ENCODE measurements at places on chromosomes 16 and 17.
A peak's percentile ranks its signal among the peaks of the same experiment; 100 is the strongest.

DNA sequence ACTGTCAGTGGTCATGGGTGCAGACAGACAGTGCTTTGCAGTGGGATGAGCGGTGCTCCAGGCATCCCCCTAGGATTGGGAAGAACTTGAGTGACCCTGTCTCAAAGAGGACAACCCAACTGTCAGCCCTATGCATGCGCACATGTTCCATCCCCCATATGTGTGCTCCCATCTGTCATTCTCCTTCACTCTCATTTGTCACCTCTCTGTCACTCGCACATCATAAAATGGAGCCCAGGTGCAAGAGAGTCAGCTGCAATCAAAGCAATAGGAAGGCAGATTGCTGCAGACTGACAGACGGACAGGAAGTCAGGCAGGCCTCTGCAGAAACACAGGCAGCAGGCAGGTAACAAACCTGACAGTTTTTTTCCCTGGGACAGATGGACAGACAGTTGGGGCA lies 101.8 kb upstream of the CCL1 start:
- no peaks in the 10 kb centered on the region for H3K27me3 ChIP-seq
- no peak for DNase-seq
- no peak overlapping the region for H3K4me3 ChIP-seq
- H3K4me1 ChIP-seq, result no peaks in the 10 kb centered on the region

DNA sequence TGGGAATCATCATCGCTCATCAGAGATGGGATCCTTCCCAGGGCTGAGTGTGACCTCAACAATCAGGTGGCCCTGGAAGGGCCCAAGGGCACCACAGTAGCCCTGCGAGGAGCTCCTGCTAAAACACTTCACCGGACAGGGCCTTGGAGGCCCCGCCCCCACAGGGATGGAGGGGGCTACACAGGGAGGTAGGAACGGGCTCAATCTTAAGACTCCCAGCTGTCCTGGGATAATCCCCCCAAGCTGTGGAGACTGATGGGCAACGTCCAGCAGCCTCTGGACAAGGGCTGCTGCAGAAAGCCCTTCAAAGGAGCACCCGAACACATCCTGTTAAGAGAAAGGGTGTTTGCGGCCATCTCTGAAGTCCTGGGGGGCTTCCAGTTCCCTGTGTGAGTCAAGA lies 60.4 kb downstream of the ZNF423 start:
- 0 out of 2 replicates have a peak overlapping the region, but pooled peaks have one; percentile 45 for H3K27ac ChIP-seq
- no peak for DNase-seq
- peaks cover 14% of the 10 kb centered on the region for H3K4me1 ChIP-seq
- no peaks in the 10 kb centered on the region for H3K36me3 ChIP-seq
- H3K4me3 ChIP-seq, result no peak overlapping the region

DNA sequence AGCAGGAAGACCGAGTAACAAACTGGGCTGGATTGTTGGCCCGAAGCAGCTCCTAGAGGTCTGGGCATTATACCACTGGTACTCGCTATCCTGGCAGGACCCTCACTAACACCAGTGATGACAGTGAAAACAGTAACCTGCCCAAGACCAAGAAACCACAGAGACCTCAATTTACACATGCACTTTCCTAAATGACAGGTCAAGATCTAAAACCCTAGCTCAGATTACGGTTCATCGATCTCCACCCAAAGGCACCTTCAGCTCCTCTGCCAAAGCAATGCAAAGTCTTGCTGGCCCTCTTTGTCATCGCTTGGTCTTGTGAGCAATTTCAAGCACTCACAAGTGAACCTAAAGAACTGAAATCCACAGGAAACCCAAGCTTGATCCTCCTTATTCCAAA lies 1.5 kb downstream of the PIP4K2B start:
- peak overlapping the region; percentile 96 for H3K4me3 ChIP-seq
- peaks cover 16% of the 10 kb centered on the region for H3K4me1 ChIP-seq

GRCh38 chr17:35089586-35090296 lies 26.2 kb upstream of the RFFL start:
- H3K36me3 ChIP-seq, result no peaks in the 10 kb centered on the region
- peaks cover 42% of the 10 kb centered on the region for H3K4me1 ChIP-seq
- peak overlapping the region; percentile 67 for H3K27ac ChIP-seq
- DNase-seq, result peak; percentile 72
- H3K4me3 ChIP-seq, result peak overlapping the region; percentile 51

- peak; percentile 76 for DNase-seq
- no peak overlapping the region for H3K27ac ChIP-seq
- H3K36me3 ChIP-seq, result no peaks in the 10 kb centered on the region
- H3K27me3 ChIP-seq, result peaks cover 73% of the 10 kb centered on the region
- peak overlapping the region; percentile 81 for H3K4me3 ChIP-seq
Observed at GRCh38 chr17:14303343-14304221, 2.7 kb downstream of the HS3ST3B1 start.

DNA sequence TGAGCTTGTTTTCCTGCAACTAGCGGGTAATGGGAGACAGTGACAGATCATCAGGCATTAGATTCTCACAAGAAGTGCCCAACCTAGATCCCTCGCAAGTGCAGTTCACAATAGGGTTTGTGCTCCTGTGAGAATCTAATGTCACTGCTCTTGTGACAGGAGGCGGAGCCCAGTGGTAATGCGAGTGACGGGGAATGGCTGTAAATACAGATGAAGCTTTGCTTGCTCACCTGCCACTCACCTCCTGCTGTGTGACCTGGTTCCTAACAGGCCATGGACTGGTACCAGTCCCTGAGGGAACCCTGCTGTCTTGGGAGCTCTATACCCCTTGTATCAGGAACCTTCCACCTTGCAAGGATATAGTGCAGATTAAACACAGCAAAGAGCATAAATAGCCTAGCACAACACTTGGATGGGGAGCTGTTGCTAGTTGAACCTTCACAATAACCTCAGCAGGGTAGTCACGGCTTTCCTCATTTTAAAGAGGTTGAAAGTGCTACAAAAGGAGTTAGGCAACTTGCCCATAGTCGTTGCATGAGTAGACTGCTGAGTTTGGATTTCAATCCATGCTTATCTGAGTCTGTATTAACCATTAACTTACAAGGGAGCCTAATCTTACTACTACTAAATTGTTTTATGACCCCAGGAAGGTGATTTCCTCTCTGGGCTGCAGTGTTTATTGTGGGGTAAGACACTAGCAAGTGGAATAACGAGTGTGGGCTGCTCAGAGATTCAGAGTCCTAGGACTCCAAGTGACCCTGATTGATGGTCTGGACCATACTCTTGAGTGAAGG lies 156.6 kb upstream of the ZFHX3 start:
- no peak for DNase-seq
- H3K4me1 ChIP-seq, result no peaks in the 10 kb centered on the region
- H3K27ac ChIP-seq, result no peak overlapping the region
- no peak overlapping the region for H3K4me3 ChIP-seq
